ENCODE measurements at places on chromosomes 7 and 10. TPM values are rescaled to one million over a fixed set of nuclear protein-coding genes. Genes with fewer than 3 reads are reported as not detected.

The HOXA3 gene
- total RNA-seq = 1.6 TPM

The SPDYE5 gene
- not detected for total RNA-seq

The SLC4A2 gene
- 80.1 TPM for total RNA-seq

The COL17A1 gene
- total RNA-seq = 1.3 TPM

The ITPRID1 gene
- not detected for total RNA-seq

All from aortic smooth muscle cell (primary cell).